Metanephros (tissue), 2 donors: ENCODE measurements at places on chromosomes 2 and 18. TPM values are rescaled to one million over a fixed set of nuclear protein-coding genes. Genes with fewer than 3 reads are reported as not detected.

DSG1 gene
- 0.06 TPM for total RNA-seq

CCDC141 gene
- total RNA-seq: 8.2 TPM

C2orf15 gene
- total RNA-seq: 8.7 TPM

DYNC1I2 gene
- 112 TPM for total RNA-seq

ASXL3 gene
- 13.4 TPM for total RNA-seq

HNMT gene
- 62.0 TPM for total RNA-seq

INHBB gene
- 0.82 TPM for total RNA-seq

PSMA8 gene
- total RNA-seq: not detected

SOCS6 gene
- 24.6 TPM for total RNA-seq

ARMC9 gene
- total RNA-seq: 28.2 TPM

REG3G gene
- total RNA-seq: not detected

UBR3 gene
- 70.8 TPM for total RNA-seq

DNAJC5G gene
- 0.12 TPM for total RNA-seq

DNAH6 gene
- total RNA-seq: 2.0 TPM

TSPYL6 gene
- not detected for total RNA-seq

POTEC gene
- total RNA-seq: not detected

SERPINB2 gene
- total RNA-seq: 0.99 TPM

ALPP gene
- not detected for total RNA-seq

RAB17 gene
- total RNA-seq: 10.6 TPM

SPP2 gene
- not detected for total RNA-seq

TMEM37 gene
- total RNA-seq: 25.2 TPM

APOB gene
- 0.82 TPM for total RNA-seq

NEU4 gene
- total RNA-seq: 0.99 TPM

FARSB gene
- 10.3 TPM for total RNA-seq

TMEM169 gene
- total RNA-seq: 4.3 TPM
